Pancreas (tissue), 10 donors: ENCODE measurements at places on chromosomes 6 and 20.

DNA sequence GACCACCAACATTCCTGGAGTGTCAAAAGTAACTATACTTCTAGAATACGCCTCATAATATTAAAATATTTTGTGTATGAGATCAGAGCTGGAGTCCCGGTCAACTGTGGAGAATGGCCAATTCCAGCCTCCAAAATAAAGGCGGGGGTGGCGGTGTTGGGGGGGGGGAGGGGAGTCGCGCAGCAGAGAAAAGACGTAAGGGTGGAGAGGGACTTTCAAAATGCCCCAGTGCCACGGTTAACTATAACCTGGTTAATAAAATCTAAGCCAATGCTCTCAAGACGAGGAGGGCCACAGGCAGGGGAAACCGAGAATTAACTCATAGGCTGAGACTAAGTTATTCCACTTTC lies 1.3 kb downstream of the NUP153 start:
- peak overlapping the region; percentile 97 for H3K27ac ChIP-seq
- DNase-seq: peak; percentile 45
- no peaks in the 10 kb centered on the region for H3K36me3 ChIP-seq
- peak overlapping the region; percentile 73 for H3K4me3 ChIP-seq
- peaks cover 27% of the 10 kb centered on the region for H3K4me1 ChIP-seq
- no peaks in the 10 kb centered on the region for H3K27me3 ChIP-seq

DNA sequence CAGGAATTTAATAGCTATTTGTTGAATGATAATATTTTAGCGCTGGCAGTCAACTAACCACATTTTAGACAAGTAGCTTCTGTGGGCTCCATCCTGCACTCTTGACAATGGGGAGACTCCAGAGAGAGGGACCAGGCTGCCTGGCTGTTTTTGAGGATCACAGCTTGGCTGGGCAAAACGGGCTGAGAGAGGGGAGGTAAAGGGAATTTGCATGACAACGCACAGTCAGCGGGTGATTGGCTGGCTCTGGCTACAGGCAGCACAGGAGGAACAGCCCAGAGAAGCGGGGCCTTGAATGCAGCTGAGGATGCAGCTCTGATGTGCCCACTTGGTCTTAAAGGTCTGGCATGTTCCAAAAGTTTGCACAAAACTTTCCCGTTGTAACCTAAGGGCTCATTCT lies 41.2 kb downstream of the LRFN2 start:
- DNase-seq: no peak
- no peak overlapping the region for H3K27ac ChIP-seq
- H3K36me3 ChIP-seq: no peaks in the 10 kb centered on the region
- no peak overlapping the region for H3K4me3 ChIP-seq

- no peaks in the 10 kb centered on the region for H3K27me3 ChIP-seq
- no peak for DNase-seq
- H3K4me3 ChIP-seq: no peak overlapping the region
- H3K27ac ChIP-seq: no peak overlapping the region
Measured at GRCh38 chr6:13247627-13248026, 80.7 kb downstream of the TBC1D7 start.

DNA sequence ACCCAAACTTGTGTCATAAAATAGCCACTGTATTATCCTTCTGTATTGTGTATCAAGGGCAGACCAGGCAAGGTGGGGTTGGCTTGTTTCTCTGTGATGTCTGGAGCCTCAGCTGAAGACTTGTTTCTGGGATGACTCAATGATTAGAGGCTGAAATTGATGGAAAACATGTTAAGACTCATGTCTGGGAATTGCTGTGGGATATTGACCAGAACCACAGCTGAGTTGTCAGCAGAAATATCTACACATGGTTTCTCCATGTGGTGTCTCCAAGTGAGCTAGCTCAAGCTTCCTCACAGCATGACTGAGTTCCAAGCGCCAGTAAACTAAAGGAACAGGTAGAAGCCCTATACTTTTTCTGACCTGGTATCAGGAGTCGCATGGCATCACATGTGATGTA lies 128.5 kb upstream of the SYNDIG1 start:
- no peak overlapping the region for H3K4me3 ChIP-seq
- no peaks in the 10 kb centered on the region for H3K27me3 ChIP-seq
- no peak overlapping the region for H3K27ac ChIP-seq
- no peaks in the 10 kb centered on the region for H3K4me1 ChIP-seq
